ENCODE measurements at places on chromosomes 12 and 14.

DNA sequence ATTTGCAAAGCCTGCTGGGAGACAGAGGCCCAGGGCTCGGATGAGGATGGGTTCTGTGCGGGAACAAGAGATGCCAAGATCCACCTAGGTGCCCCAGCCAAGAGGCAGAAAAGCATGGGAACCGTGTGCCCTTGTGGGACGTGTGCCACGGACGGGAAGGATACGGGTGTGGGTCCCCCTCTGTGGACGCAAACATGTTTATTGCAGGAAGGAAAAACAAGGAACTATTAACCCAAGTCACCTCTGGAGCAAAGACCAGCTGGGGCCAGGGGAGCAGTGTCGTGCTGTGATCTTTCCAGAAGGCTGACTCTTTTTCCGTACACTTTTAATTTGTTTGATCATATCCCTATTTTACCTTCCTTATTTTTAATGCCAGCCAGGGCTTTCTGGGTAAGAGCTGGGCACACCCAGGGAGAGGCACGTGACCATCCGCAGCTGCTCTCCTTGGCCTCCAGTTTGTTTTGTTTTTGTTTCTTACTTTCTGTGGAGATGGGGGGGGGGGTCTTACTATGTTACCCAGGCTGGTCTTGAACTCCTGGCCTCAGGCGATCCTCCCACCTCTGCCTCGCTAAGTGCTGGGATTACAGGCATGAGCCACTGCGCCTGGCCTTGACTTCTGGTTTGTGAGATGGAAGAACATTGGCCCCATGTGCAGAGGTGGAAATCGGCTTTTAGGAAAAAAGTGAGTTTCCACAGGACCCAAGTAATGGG, 20.7 kb downstream of the SCARB1 start:
- no peak for DNase-seq

DNA sequence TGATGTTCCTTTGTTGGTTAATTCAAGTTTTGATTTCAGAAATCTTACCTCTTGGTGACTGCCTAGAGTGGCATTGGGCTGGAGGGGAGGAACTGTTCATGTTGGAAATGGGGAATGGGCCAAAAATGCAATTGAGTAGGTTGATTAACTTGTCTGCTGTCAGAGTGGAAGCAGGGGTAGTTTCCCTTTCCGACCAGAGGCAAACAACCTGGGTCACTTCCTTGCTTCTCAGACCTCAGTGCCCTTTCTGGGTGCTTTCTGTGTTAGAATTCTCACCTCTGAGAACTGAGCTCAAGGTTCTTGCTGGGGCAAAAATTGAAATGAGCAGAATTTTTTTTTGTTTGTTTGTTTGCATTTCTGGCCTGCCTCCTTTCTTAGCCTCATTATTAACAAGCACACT, 2.3 kb upstream of the M6PR start:
- DNase-seq, result no peak

DNA sequence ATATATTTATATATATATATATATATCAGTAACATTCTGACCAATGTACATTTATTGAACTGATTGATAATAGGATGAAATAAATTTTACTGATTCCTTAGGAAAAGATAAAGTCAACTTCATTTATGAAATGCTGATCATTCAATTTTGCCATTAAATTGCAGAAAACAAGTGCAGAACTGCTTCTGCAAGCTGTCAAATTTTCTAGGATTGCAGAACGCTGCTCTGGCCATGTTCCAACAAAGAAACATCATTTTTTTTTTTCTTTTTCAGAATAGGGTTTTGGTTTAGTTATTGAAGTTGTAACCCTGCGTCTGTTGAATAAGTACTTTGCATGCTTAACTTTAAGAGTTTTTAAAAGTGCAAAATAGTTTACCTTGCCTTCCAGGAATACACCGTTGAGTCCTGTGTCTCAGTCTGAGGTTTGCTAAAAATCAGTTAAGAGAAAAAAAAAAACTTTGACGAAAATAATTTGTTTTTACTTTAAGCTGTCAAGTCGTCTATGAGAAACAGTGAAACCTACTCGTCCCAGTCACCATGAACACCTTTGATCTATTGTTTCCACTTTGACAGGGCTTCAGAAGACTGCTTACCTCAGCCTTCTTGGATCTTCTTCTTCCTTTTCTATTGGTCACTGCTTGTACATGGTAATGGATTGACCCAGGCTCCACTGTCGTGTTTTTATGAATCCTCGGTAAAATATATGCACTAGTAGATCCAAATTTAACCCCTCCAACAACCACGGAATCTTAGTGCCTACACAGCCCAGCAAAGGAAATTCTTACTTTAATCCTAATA, at the start of gene KERA:
Gene KERA, minus strand, starts transcription at position 657 of the 798 bp plus-strand sequence. CDS start 1,743 bp downstream, outside the sequence.
- no peak for DNase-seq

DNA sequence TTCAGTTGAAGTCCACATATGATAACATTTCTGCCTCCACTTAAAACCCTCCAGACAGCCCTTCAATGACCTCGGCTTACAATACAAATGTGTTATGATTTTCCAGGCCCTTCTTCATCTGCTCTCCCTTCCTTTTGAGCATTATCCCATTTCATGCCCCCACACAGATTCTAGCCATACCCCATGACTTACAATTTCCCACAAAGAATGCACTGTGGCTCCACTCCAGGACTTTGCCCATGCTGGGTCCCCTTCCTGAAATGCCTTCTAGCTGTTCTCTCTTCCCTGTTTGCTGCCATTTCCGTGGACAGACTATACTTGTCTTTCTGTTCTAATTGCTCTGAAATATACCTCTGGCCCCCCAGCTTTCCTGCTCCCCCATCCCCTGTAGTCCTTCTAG, 963.2 kb downstream of the DIO2 start:
- no peak for DNase-seq

DNA sequence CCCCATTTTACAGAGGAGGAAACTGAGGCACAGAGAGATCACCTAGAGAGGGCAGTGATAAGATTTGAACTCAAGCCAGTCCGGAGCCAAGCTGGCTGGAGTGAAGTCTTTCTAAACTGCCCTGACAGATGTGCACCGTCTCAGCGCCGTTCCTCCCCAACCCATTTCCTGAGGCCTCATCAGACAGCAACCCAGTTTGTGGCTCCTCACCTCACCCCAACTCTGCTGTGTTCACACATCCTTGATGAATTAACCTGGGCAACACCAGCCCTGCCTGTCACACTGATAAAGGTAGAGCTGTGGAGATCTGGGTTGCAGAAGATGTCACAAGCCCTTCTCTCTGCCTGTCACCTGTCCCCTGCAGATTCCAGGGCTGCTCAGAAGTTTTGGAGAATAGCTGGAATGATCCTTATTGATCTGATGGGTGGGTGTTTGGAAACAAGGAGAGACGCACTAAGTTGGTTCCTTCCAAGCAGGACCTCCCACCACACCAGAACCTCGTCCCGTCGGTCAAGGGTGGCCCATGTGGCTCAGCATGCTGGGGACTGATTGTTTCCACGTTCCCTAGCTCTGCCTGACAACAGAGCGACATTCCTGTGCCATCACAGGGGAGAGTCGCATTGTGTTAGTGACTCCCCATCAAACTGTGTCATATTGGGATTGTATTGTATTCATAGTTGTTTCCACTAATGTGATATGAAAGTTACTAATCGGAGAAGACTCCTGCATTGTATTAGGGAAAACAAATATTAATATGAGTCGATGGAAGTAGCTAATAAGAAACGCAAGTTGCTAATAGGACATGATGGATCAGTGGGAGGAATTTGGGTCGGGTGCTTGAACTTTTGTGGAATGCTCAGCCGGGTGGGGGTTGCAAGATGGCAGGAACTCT, 200.6 kb downstream of the PHETA1 start:
- DNase-seq, result no peak

DNA sequence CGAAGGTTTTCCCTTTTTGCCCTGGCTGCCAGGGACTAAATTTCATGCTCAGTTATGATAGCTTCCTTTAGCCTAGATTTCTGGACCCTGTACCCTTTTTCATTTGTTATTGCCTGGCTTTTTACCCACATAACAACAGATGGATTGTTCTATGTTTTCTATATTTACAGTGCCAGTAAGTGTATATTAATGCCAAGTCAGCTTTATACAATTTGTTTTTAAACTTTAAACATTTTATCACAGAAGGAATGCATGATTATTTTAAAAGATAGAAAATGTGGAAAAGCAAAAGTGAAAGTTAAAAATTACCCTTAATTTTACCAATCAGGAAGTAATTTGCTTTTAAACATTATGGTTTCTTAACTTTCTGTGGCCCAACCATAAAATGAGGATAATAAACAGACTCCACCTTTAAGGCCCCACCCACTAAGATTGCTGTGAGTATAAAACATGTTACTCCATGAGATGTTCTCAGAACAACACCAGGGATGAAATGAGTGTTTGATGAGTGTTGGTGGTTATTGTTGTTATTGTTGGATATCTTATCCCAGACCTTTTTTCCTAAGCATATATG, 496.8 kb downstream of the EGLN3 start:
- DNase-seq, result no peak

DNA sequence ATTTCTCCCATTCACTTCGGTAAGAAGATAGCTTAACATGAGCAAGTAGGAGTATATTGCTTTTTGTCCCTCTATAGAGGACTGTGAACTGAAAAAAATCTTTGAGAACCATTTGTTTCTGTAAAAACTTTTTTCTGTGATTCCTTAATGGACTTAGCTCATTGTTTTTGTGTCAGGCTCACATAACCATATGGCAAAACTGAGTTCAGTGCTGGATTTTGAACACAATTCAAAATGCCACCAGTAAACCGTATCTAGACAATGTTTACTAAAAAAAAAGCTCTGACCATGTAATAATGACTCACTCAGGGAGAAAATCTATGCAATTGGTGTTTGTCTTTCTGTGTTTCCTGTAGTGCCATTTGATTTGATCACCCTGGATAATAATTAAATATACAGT, 5.2 kb downstream of the TRHDE start:
- DNase-seq, result no peak

DNA sequence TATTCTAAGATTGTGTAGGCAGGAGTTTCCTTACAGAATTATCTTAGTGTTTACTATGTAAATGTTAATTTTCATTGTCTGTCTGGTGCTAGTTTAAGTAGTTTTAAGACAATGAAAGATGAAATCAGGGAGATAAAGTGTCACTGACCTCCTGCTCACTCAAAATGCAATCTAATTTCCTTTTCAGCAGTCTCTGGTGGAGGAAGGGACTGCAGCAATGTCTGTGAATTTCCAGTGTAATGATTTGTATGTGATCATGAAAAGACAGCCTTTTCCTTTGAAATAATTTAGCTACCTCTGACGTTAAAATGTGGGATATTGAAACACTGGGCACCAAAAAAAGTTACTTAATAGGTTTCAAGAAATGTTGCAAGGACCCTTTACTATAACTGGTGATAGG, 779.7 kb upstream of the FLRT2 start:
- DNase-seq, result no peak

- DNase-seq, result no peak
These were observed 45.5 kb downstream of the KTN1 start for GRCh38 chr14:55625481-55625880.

DNA sequence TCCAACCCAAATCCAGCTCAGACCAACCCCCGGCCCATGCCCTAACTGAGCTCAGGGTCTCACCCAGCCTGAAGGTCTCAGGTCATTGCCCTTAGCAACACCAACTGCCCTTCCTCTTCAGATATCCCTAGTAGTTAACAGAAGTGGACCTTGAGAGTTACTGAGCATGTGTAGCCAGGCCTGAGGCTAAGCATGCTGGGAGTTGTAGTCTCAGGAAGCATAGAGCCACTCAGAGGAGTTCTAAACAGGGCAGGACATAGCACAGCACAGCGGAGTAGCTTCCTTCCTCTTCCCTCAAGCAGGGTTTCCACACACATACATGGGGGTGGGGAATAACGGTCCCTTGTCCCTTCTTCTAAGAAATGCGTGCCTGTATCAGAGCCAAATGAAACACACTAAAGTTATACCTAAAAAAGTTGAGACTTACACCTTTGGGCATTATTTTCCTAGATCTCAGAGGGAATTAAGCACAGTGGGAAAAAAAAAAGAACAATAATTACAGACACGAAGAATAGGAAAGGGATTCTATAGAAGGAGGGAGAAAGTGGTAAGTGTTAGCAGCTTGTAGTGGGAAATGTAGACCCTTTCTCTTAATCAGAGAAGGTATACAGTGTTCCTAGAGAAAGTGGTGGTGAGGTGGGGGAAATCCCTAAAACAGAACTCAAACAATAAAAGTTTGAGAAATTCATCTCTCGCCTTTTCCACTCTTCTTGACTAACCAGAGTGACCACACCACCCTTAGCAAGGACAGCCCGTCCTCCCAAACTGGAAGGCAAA, 4.4 kb downstream of the KMT2D start:
- peak; percentile 45 for DNase-seq

DNA sequence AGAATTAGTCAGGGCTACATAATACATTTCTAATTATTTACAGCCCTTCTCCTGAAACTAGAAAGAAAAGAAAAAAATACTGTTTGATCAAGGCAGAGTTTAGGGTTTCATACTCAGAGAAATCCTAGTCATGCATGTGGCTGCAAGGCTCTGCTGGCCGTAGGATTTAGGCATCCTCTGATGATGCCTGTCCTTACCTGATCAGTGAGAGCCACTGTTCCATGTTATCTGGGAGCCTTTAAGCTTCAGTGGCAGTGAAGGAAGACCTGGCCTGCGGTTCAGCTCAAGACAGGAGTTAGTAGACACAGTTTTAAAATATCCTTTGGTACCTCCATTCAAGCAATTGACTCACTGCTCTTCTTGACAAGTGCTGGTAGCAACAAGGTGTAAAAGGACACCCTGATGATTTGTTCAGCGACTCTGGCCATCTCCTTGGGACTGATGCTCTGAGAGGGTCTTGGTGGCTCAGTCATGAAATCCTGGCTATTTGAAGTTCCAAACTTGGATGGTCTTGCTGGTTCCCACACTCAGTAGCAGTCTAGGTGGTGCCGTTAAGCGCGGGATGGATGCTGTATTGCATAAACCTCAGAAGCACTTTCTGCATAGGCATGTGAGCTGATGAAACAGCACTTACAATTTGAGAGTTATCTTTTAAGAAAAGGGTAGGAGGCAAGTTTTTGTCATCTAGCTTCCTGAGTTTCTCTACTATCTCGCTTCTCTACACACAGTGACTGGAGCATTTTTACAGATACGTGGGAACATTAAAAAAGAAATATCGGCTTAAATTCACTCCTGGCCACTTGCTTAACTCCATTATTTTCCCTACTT, 162.0 kb downstream of the SAMD4A start:
- no peak for DNase-seq

DNA sequence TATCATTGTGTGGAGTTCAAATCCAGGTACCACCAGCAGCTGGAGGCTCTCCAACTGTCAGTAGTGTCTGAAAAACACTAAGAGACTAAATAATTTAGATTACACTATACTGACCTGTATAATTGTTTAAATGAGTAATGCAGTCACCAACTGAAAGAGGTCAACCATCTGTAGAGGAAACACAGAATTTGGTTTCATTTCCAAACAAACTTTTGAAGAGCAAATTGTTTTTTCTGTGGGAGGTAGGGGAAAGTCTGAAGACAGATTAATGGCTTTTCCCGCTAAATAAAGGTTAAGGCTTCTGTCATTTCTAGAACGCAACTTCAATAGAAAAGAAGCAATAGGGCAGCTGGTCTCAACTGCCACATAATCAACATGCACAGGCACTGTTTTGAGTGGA, 462.6 kb downstream of the PRKD1 start:
- DNase-seq, result no peak

GRCh38 chr12:130832561-130833209, 6.4 kb downstream of the STX2 start:
- DNase-seq, result no peak
